Thoracic aorta (tissue), 2 donors: ENCODE measurements at places on chromosomes 12 and 14. TPM values are rescaled to one million over a fixed set of nuclear protein-coding genes. Genes with fewer than 3 reads are reported as not detected.

The PAX9 gene
- total RNA-seq, result 4.5 TPM

The ADCY4 gene
- total RNA-seq, result 28.7 TPM

The NXPH4 gene
- 0.81 TPM for total RNA-seq

The RAP1B gene
- 120 TPM for total RNA-seq

The AKAP3 gene
- 3.3 TPM for total RNA-seq

The NTS gene
- total RNA-seq, result not detected

DNA sequence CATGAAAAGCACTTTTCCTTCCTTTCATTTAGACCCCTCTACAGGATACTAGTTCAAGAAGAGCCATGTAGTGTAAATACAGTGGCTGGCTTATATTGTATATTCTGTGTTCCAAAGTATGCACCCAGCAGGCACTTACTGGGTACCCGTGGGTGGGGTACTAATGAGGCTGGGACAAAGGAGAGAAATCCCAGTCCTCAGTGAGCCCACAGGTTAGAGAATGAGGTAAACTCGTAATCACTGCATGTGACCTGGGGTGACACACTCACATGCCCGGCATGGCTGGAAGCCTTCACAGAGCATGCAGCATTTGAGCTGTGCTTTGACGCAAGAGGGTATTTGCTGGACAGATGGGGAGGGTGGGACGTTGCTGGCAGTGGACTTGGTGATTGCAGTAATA, 17.1 kb downstream of the SLC24A4 start:
- H3K36me3 ChIP-seq, result no peaks in the 10 kb centered on the region
- H3K4me1 ChIP-seq, result no peaks in the 10 kb centered on the region
- H3K27ac ChIP-seq, result no peak overlapping the region
- DNase-seq, result no peak
- no peaks in the 10 kb centered on the region for H3K27me3 ChIP-seq

DNA sequence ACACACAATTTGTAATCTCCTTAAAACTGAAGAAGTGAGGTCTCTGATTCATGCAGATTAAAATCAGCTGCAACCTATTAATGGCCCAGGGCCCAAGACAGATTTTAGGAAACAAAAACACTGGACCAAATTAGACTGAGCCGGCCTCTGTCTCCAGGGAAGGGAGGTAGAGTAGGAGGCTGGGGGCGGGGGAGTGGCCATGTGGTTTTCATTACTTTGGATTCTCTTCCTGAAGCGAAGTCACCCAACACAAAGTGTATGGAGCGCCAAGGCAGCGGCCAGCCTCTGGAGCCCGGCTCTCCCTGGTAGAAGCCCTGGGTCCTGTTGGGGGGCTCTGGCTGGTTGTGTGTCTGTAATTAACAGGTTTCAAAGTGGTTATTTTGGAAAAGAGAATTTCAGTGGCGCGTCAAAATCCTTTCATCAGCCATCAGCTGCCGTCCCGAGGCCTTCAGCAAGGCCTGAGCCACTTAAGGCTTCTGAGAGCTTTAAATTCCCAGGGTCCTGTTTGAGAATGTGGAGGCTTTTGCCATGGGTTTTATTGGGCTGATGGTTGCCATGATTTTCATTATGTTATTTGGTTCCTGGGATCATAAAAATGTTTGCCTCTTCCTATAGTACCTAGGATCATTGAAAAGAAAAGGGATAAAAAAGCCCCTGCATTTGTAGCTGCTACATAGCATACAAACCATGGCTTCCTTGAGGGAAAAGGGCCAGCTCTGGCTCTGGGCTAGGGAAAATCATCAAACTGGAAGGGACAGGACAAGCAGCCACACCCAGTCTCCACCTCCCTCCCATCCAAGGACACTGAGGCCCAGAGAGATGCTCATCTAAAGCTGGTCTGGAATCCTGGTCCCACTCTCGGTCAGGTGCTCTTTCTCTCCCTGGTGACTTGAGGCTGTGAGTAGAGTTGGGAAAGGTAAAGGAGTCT, 282.4 kb downstream of the ZFP36L1 start:
- H3K36me3 ChIP-seq, result no peaks in the 10 kb centered on the region
- H3K27me3 ChIP-seq, result no peaks in the 10 kb centered on the region

DNA sequence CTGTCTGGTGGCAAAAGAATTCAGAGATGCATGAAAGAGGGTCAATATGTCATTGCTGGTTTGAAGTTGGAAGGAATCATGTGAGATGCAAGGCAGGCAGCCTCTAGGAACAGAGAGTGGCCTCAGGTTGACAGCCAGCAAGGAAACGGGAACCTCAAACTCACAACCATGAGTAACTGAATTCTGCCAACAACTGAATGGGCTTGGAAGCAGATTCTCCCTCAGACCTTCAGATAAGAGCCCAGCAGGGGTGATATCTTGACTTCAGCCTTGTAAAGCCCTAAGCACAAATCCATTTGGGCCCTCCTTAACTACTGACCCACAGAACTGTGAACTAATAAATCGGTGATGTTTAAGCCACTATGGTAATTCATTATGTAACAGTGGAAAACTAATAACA, 35.8 kb downstream of the USP15 start:
- H3K27ac ChIP-seq, result no peak overlapping the region
- H3K4me1 ChIP-seq, result peaks cover 19% of the 10 kb centered on the region
- H3K4me3 ChIP-seq, result no peak overlapping the region

DNA sequence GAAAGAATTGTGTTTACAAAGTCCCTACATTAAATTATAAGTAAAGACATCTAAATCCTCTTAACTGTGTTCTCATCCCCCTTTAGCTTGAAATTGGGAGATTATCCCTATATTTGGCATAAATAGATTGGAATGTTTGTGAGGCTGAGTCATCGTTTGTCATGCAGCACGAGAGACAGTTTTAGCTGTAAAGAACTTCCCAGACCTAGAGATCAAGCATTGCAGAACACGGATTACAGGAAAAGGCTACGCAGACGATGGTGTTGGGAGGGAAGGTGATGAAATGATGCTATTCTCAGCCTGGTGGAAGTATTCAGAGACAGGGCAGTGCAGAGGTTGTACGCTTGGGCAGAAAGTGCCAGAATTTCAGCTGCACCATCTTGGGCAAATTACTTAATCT, 93.8 kb downstream of the PTPRB start:
- H3K4me1 ChIP-seq, result no peaks in the 10 kb centered on the region
- H3K4me3 ChIP-seq, result no peak overlapping the region
- no peaks in the 10 kb centered on the region for H3K27me3 ChIP-seq
- no peaks in the 10 kb centered on the region for H3K36me3 ChIP-seq
- H3K27ac ChIP-seq, result no peak overlapping the region

GRCh38 chr12:76914102-76914859, 35.5 kb upstream of the CSRP2 start:
- peak overlapping the region; percentile 70 for H3K27ac ChIP-seq
- no peaks in the 10 kb centered on the region for H3K36me3 ChIP-seq

DNA sequence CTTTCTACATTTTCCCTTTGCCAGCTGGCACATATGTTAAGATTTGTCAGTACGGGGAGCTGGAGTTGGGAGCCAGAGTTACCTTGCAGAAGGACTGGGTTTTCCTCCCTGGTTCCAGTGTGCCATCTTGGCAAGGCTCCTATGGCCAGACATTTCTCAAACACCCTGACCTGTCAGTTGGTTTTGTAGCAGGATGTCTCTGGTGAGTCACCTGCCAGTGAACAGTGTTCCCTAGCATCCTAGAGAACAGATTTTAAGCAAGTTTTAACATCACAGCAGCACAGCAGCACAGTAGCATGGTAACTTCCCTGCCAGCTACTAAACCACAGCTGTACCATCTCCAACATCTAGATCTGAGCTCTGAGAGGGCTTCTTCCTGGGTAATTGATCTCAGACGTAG, 26.2 kb upstream of the KTN1 start:
- no peak overlapping the region for H3K27ac ChIP-seq
- no peaks in the 10 kb centered on the region for H3K27me3 ChIP-seq
- H3K36me3 ChIP-seq, result no peaks in the 10 kb centered on the region
- no peak overlapping the region for H3K4me3 ChIP-seq
- DNase-seq, result no peak
- peaks cover 11% of the 10 kb centered on the region for H3K4me1 ChIP-seq

GRCh38 chr14:76941946-76942805, 86.3 kb downstream of the IRF2BPL start:
- no peak overlapping the region for H3K27ac ChIP-seq
- no peak overlapping the region for H3K4me3 ChIP-seq
- H3K36me3 ChIP-seq, result no peaks in the 10 kb centered on the region
